ENCODE measurements at places on chromosomes 7 and 10. TPM values are rescaled to one million over a fixed set of nuclear protein-coding genes. Genes with fewer than 3 reads are reported as not detected.
A peak's percentile ranks its signal among the peaks of the same experiment; 100 is the strongest.

DNA sequence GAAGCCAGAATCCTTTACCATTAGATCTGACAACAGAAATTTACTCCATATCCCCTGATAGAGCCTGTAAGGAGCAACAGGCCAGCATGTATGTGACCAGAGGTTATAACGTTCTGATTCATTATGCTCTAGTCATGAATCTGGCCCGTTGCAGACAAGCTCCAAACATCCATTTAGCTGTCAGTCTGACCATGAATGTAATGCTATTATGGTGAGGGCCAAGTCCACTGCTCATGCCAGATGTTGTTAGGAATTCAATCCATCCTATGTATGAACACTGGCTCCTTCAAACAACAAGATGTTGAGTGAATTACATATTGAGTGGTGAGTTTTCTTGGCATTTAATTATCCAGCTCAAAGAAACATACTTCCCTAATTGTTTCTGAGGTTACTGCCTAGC is 610.1 kb upstream of the ANKRD30A start:
- H3K36me3 ChIP-seq: no peaks in the 10 kb centered on the region
- H3K4me1 ChIP-seq: no peaks in the 10 kb centered on the region
- H3K27ac ChIP-seq: no peak overlapping the region
- no peak for DNase-seq
- no peak overlapping the region for H3K4me3 ChIP-seq
- no peaks in the 10 kb centered on the region for H3K27me3 ChIP-seq

DNA sequence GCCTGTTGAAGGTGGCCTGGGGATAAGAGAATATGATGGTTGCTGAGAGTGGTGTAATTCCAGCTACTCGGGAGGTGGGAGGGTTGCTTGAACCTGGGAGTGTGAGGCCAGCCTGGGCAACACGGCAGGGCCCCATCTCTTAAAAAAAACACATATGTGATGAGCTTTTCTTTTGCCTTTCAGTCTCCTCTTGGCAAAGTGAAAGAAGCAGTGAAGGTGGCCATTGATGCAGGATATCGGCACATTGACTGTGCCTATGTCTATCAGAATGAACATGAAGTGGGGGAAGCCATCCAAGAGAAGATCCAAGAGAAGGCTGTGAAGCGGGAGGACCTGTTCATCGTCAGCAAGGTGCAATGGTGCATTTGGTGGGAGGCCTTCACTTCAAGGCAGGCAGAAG is 3.1 kb downstream of the AKR1B10 start:
- H3K36me3 ChIP-seq: no peaks in the 10 kb centered on the region
- no peaks in the 10 kb centered on the region for H3K27me3 ChIP-seq

The FKBP6 gene
- total RNA-seq: not detected

- DNase-seq: no peak
- no peaks in the 10 kb centered on the region for H3K27me3 ChIP-seq
- no peak overlapping the region for H3K27ac ChIP-seq
Measured at GRCh38 chr10:88500656-88501055, 82.5 kb downstream of the RNLS start.

DNA sequence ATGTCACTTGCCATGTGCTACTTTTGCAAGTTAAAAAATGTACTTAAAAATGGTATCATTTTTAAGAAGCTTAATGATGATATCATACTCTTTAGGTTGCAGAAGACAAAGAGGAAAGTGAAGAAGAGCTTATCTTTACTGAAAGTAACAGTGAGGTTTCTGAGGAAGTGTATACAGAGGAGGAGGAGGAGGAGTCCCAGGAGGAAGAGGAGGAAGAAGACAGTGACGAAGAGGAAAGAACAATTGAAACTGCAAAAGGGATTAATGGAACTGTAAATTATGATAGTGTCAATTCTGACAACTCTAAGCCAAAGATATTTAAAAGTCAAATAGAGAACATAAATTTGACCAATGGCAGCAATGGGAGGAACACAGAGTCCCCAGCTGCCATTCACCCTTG is 6.1 kb downstream of the LMOD2 start:
- H3K27me3 ChIP-seq: no peaks in the 10 kb centered on the region
- H3K4me3 ChIP-seq: no peak overlapping the region
- no peak for DNase-seq
- no peaks in the 10 kb centered on the region for H3K36me3 ChIP-seq
- no peaks in the 10 kb centered on the region for H3K4me1 ChIP-seq

- H3K27ac ChIP-seq: no peak overlapping the region
- no peak overlapping the region for H3K4me3 ChIP-seq
- H3K36me3 ChIP-seq: no peaks in the 10 kb centered on the region
- no peak for DNase-seq
- no peaks in the 10 kb centered on the region for H3K27me3 ChIP-seq
Measured at GRCh38 chr7:68524126-68524525, 1074.1 kb upstream of the AUTS2 start.

DNA sequence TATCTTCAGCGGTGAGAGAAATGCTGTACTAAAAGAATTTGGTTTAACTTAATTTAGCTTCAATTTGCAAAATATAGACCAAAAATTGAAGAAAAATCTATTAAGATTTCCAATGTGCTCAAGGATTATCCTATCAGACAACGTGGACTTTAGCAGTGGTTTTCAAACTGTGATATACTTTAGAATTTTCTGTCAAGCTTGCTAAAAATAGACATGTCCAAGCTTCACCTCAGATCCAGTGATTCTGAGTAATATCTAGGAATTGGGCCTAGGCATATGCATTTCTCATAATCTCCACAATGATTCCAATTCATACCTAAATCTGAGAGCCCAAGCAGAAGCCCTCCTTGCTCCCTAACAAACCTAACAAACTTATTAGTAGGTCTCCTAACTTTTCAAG is 3.4 kb downstream of the WASL start:
- DNase-seq: no peak
- H3K27ac ChIP-seq: no peak overlapping the region
- H3K36me3 ChIP-seq: no peaks in the 10 kb centered on the region

DNA sequence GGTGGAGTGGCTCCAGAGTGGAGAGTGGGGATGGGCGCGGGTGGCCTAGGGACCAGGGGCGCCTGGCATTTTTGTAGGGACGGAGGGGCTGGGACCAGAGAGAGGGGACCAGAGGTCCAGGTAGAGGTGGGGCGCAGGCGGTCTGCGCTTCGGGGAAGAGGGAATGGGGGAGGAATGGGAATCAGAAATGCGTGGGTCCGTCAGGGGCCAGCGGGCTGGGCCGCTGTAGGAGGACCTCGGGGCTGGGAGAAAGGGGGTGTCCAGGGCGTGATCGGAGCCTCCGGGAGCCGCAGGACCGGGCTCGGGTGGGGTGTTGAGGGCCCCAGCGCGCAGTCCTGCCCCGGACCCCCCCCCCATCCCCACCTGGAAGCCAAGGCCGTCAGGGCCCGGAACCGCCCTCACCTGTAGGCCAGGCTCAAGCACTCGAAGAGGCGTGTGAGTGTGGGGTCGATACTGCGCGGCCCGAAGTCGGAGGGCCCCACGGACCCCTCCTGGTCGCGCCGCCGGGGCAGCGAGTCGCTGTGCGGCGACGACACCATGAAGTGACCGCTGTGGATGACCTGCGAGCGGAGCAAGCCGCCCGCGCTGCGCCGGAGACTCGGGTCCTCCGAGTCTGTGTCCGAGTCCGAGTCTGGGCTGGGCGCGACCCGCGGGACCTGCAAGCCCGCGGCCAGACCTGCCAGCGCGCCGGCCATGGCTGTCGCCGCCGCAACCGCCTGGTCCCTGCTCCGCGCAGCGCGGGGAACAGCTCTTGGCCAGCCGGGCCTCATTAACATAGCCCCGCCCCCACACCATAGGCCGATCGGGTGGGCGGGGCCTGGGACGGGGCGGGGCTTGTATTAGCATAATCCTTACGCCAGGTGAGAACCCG is at the start of gene MLXIPL:
Gene MLXIPL (minus strand): TSS at position 725 of the 871 bp plus-strand sequence. CDS start 30 bp downstream, at position 695.
- H3K4me3 ChIP-seq: peak within 1 kb of the TSS; percentile 70
- H3K27me3 ChIP-seq: peaks cover 15% of the 10 kb centered on the region
- peaks cover 13% of the 10 kb centered on the region for H3K4me1 ChIP-seq
- no peak within 1 kb of the TSS for H3K27ac ChIP-seq

- H3K36me3 ChIP-seq: no peaks in the 10 kb centered on the region
- no peak overlapping the region for H3K27ac ChIP-seq
- no peaks in the 10 kb centered on the region for H3K27me3 ChIP-seq
- no peak for DNase-seq
- H3K4me1 ChIP-seq: peaks cover 19% of the 10 kb centered on the region
Measured at GRCh38 chr7:37028909-37029440, 304.7 kb upstream of the AOAH start.

The ITPRID1 gene
- not detected for total RNA-seq

GRCh38 chr10:63627396-63627795 is 106.2 kb downstream of the REEP3 start:
- no peak overlapping the region for H3K27ac ChIP-seq
- H3K4me3 ChIP-seq: no peak overlapping the region
- no peaks in the 10 kb centered on the region for H3K27me3 ChIP-seq
- no peaks in the 10 kb centered on the region for H3K36me3 ChIP-seq

The PDE6C gene
- not detected for total RNA-seq

The IFIT1B gene
- not detected for total RNA-seq

The POLR2J2 gene
- total RNA-seq: 14.3 TPM

The FAM25A gene
- total RNA-seq: not detected

GRCh38 chr7:104976966-104977636 is 36.9 kb upstream of the KMT2E start:
- H3K27ac ChIP-seq: peak overlapping the region; percentile 38
- H3K4me1 ChIP-seq: peaks cover 32% of the 10 kb centered on the region
- no peak for DNase-seq
- H3K27me3 ChIP-seq: no peaks in the 10 kb centered on the region
- no peak overlapping the region for H3K4me3 ChIP-seq

The NPFFR1 gene
- not detected for total RNA-seq

DNA sequence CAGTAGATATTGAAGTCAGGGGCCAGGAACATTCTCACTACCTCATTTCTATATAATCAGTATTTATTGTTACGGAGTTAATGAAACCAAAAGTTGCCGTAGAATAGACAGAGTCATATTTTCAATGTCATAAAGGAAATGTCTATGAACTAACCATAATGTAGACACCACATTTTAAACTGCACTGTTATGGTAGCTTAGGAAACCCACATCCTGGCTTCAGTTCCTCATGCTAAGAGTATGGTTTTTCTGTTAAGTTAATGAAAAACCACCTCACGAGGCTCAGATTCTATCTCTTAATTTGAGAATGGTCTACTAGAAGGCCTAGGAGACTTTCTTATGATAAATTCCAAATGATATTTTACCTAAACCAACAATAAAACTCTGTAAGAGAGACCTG is 166.5 kb downstream of the TMEM26 start:
- no peak for DNase-seq
- no peak overlapping the region for H3K4me3 ChIP-seq
- no peaks in the 10 kb centered on the region for H3K36me3 ChIP-seq
- no peak overlapping the region for H3K27ac ChIP-seq
- H3K4me1 ChIP-seq: no peaks in the 10 kb centered on the region
- no peaks in the 10 kb centered on the region for H3K27me3 ChIP-seq

The SPAM1 gene
- total RNA-seq: not detected

- H3K27ac ChIP-seq: no peak overlapping the region
- no peak for DNase-seq
- no peaks in the 10 kb centered on the region for H3K36me3 ChIP-seq
- no peaks in the 10 kb centered on the region for H3K4me1 ChIP-seq
- no peaks in the 10 kb centered on the region for H3K27me3 ChIP-seq
Measured at GRCh38 chr10:126191192-126191591, 197.1 kb downstream of the ADAM12 start.

The PRF1 gene
- total RNA-seq: 3.7 TPM

The BCCIP gene
- 22.5 TPM for total RNA-seq

DNA sequence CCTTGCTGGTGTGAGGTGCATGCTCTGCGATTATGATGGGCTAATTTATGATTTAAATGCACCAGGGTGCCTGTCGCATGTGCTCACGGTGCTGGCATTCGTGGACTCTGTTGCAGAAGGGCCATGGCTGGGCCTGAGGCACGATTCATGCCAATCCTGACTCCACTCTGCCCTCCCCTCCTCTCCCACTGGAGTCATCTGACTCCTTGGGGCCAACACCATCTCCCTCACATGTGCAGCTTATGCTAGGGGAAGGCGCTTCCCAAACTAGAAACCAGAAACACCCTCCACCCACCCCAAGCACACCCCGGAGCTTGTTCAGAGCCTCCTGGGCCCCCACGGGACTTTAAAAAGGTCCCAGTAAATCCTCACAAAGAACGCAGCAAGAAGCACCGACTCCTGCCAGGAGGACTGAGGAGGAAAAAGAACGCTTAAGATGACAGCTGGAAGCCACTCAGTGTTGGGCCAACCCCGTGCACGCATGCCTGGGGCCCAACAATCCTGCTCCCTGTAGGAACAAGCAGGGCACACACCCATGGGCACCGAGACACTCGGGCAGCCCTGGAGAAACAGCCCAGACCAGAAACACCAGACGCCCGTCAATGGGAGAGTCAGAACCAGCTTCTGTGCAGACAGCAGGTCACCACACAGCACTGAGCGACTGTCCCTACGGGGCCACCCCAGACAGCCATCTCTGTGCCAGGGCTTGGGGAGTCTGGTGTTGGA is 14.1 kb downstream of the BRI3 start:
- no peak overlapping the region for H3K27ac ChIP-seq
- H3K27me3 ChIP-seq: no peaks in the 10 kb centered on the region
- peaks cover 30% of the 10 kb centered on the region for H3K36me3 ChIP-seq
- no peak for DNase-seq
- no peaks in the 10 kb centered on the region for H3K4me1 ChIP-seq

The GOLGA7B gene
- not detected for total RNA-seq

DNA sequence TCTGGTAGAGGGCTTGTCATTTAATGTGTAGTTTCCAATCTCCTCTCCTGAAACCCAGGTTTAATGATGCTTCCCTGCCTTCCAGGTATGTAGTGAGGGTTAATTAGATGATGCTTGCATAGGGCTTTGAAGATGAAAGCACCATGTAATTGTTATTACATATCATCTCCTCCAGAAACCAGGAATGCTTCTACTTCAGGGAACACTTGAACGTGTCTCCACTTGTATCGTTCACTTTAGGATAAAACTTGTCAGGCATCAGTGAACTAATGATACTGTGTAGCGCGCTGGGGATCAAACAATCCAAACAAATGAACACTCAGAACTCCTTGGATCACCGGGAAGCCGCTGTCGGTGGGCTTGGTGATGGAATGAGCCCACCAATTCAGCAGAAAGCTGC is 260.9 kb upstream of the FZD8 start:
- H3K27ac ChIP-seq: no peak overlapping the region
- DNase-seq: no peak
- no peaks in the 10 kb centered on the region for H3K4me1 ChIP-seq
- no peaks in the 10 kb centered on the region for H3K36me3 ChIP-seq

- no peaks in the 10 kb centered on the region for H3K27me3 ChIP-seq
- no peak for DNase-seq
- no peaks in the 10 kb centered on the region for H3K36me3 ChIP-seq
- H3K4me3 ChIP-seq: no peak overlapping the region
- no peak overlapping the region for H3K27ac ChIP-seq
Measured at GRCh38 chr7:129599174-129599573, 12.3 kb upstream of the NRF1 start.

DNA sequence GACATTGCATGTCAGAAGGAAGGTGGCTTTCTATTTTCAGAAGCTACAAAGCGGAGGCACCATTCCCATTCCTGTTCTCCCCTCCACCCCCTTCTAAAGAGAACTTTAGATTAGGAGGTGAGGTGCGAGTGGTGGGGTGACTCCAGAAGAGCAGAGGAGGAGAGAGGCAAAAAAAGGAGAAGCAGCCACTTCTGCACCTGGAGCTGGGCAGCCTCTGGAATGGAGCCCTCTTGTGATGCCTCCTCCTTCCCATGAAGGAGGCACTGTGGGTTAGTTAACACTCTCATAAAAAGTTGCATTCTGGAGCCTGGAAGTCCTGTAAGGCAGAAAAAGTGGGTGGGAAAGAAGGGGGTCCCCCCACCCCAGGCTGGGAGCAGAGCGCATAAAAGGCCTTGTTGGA is 4.8 kb downstream of the PTF1A start:
- H3K4me3 ChIP-seq: no peak overlapping the region
- no peaks in the 10 kb centered on the region for H3K27me3 ChIP-seq
- no peaks in the 10 kb centered on the region for H3K36me3 ChIP-seq
- DNase-seq: no peak
- H3K4me1 ChIP-seq: peaks cover 14% of the 10 kb centered on the region

The MSS51 gene
- 2.6 TPM for total RNA-seq
